Left lung (tissue), 14 donors: ENCODE measurements at places on chromosomes 11 and 22.

DNA sequence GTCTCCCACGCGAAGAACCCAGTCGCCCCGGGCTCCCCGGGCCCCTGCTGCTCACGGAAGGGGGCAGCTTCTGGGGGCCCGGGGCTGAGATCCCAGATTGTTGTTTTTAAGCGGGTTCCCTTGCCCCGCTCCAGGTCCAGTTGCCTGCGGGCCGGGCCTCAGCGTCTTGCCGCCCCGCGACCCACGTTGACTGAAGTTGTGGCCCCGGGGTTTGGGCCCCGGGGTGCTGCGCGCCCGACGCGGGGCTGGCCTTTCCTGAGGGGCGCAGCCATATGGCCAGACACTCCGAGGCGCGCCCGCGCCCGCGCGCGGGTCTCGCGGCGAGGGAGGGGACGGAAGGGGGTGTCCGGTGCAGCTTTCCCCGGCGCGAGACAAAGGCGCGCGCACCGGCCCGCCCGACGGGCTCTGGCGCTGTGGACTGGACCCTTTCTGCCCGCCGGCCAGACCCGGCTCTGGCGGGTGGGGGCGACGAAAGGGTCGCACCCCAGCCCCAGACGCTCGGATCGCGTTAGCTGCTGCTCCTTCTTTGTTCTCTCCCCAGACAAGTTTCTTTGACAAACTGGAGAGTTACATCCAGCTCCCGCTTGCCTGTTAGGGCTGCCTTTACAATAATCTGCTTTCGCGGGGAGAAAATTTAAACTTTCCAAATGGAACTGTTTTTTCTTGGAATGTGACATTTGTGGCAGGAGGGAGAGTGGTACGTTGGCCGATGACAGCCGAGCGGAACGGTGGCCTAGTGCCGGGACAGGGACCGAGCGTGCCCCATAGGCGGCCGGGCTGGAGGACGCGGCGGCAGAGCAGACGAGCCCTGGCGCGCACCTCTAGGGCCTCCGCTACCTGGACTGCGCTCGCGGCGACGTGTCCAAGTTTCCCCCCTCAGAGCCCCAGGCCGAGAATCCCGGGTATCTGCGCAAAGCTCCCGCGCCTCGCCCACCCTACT, 716 bp downstream of the AMOTL1 start:
- peaks cover 33% of the 10 kb centered on the region for H3K4me1 ChIP-seq
- peak; percentile 85 for DNase-seq
- peak overlapping the region; percentile 93 for H3K27ac ChIP-seq
- H3K27me3 ChIP-seq: peaks cover 25% of the 10 kb centered on the region
- H3K4me3 ChIP-seq: peak overlapping the region; percentile 82
- no peaks in the 10 kb centered on the region for H3K36me3 ChIP-seq

- no peak overlapping the region for H3K27ac ChIP-seq
- H3K4me3 ChIP-seq: no peak overlapping the region
- no peaks in the 10 kb centered on the region for H3K36me3 ChIP-seq
- H3K4me1 ChIP-seq: no peaks in the 10 kb centered on the region
Observed at GRCh38 chr11:12629601-12630313, 44.5 kb upstream of the TEAD1 start.

- H3K4me1 ChIP-seq: no peaks in the 10 kb centered on the region
- no peak for DNase-seq
- H3K4me3 ChIP-seq: no peak overlapping the region
- H3K27me3 ChIP-seq: no peaks in the 10 kb centered on the region
- H3K27ac ChIP-seq: no peak overlapping the region
Observed at GRCh38 chr11:107385361-107385981, 72.2 kb downstream of the CWF19L2 start.

- H3K4me3 ChIP-seq: no peak overlapping the region
- H3K27me3 ChIP-seq: no peaks in the 10 kb centered on the region
- DNase-seq: no peak
Observed at GRCh38 chr11:48041877-48042695, 61.7 kb downstream of the PTPRJ start.

DNA sequence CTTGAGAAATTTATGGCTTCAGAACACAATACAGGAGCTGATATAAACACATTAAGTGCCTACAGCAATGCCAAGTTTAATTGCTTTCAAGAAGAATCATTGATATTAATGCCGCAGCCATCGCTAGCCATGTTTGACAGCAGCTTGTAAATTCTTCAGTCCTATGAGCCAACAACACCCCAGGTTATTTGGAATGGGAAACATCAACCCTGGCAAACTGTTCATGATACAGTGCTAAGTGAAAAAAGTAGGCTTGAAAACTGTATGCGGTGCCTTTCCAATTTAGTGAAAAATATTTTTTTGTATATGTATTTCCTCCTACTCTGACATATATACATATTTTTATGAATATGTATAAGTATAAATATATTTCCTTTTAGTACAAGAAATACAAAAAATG, 142.6 kb downstream of the CSNK2A3 start:
- no peak for DNase-seq
- H3K27me3 ChIP-seq: no peaks in the 10 kb centered on the region
- no peaks in the 10 kb centered on the region for H3K36me3 ChIP-seq
- H3K27ac ChIP-seq: no peak overlapping the region
- no peaks in the 10 kb centered on the region for H3K4me1 ChIP-seq

DNA sequence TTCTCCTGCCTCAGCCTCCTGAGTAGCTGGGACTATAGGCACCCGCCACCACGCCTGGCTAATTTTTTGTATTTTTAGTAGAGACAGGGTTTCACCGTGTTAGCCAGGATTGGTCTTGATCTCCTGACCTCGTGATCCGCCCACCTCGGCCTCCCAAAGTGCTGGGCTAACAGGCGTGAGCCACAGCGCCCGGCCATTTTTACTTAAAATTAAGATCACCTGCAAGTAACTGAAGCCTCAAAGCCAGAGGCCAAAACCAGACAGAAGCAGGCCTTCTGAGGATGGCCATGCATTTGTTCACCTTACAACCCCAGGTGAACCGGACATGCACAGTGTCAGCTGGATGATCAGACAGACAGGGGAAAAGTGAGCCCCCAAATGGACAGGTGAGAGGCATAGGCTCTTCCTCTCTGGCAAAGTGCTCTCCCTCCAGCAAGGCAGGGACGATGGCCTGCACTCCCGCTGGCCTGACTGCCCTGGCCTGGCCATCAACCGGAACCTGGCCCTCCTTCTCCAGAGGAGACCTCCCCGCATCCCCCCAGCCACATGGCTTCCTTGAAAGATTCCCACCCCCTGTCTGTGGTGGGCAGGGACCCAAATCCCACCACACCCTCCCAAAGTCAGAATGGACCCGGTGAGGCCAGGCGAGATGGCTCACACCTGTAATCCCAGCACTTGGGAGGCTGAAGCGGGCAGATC, 25.9 kb downstream of the APOBEC3H start:
- H3K4me3 ChIP-seq: no peak overlapping the region
- no peaks in the 10 kb centered on the region for H3K27me3 ChIP-seq
- no peak overlapping the region for H3K27ac ChIP-seq
- no peak for DNase-seq
- no peaks in the 10 kb centered on the region for H3K36me3 ChIP-seq

- H3K4me3 ChIP-seq: no peak overlapping the region
- H3K4me1 ChIP-seq: no peaks in the 10 kb centered on the region
Observed at GRCh38 chr22:37378642-37379058, 48.6 kb downstream of the ELFN2 start.

- no peaks in the 10 kb centered on the region for H3K27me3 ChIP-seq
- no peak for DNase-seq
- no peak overlapping the region for H3K27ac ChIP-seq
- no peak overlapping the region for H3K4me3 ChIP-seq
- no peaks in the 10 kb centered on the region for H3K4me1 ChIP-seq
Observed at GRCh38 chr22:16847271-16847670, 22.1 kb upstream of the XKR3 start.

- no peak overlapping the region for H3K4me3 ChIP-seq
- peaks cover 66% of the 10 kb centered on the region for H3K27me3 ChIP-seq
- H3K4me1 ChIP-seq: peaks cover 16% of the 10 kb centered on the region
- H3K27ac ChIP-seq: no peak overlapping the region
Observed at GRCh38 chr11:61512435-61512834, 3.9 kb downstream of the LRRC10B start.

GRCh38 chr11:126500981-126501380, 145.5 kb downstream of the ST3GAL4 start:
- peaks cover 58% of the 10 kb centered on the region for H3K27me3 ChIP-seq
- no peak for DNase-seq
- H3K4me3 ChIP-seq: no peak overlapping the region
